ENCODE measurements at places on chromosomes 2 and 18.

DNA sequence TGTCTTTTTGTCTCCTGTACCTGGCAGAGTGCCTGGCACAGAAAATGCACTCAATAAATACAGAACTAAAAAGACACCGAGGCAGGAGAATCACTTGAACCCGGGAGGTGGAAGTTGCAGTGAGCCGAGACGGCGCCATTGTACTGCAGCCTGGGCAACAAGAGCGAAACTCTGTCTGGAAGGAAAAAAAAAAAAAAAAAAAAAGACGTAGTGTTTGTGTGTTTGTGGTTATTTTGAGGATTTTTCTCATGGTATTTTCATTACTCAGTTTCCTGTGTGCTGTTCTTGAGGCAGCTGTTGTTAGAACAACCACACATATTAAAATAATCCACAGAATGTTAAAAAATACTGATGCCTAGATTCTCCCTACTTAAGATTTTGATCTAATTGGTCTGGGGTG is 519.2 kb upstream of the SPHKAP start:
- ATAC-seq = no peak

GRCh38 chr2:126831234-126832005 is 67.3 kb upstream of the TEX51 start:
- no peak for ATAC-seq

DNA sequence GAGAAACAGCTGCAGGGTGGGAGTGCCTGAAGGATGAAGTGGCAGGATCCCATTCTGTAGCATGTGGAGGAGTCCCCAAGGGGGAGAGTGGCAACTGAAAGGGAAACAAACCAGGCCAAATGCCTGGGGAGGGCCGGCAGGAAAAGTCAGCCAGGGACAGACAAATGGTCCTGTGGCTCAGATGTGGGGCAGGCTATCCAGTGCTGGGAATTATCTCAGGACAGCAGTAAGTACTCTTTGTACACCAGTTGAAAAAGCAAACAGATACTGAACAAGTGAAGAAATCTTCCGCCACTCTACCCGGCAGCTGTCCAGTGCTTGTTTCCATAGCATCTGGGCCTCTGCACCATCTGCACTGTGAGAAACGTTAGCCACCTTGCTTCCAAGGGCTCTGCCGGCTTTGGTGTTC is 408.9 kb downstream of the LRATD1 start:
- no peak for ATAC-seq

DNA sequence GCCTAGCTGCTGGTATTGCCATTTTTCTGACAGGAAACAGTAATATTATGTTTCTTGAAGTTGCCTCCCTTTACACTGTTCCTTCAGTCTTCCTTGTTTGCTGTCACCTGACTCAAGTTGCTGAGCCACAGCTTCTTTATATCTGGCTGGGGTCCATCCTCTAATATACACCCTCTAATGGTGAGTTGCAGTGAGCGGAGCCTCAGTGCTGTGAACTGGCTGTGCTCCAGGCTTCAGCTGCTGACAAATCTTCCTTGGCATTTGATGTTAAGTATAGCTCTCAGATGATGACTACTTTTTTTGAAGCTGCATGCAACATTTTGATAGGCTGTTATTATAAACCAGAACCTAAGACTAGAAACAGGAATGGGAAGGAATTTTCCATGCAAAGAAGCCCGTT is 366.7 kb downstream of the NUP35 start:
- ATAC-seq = no peak

DNA sequence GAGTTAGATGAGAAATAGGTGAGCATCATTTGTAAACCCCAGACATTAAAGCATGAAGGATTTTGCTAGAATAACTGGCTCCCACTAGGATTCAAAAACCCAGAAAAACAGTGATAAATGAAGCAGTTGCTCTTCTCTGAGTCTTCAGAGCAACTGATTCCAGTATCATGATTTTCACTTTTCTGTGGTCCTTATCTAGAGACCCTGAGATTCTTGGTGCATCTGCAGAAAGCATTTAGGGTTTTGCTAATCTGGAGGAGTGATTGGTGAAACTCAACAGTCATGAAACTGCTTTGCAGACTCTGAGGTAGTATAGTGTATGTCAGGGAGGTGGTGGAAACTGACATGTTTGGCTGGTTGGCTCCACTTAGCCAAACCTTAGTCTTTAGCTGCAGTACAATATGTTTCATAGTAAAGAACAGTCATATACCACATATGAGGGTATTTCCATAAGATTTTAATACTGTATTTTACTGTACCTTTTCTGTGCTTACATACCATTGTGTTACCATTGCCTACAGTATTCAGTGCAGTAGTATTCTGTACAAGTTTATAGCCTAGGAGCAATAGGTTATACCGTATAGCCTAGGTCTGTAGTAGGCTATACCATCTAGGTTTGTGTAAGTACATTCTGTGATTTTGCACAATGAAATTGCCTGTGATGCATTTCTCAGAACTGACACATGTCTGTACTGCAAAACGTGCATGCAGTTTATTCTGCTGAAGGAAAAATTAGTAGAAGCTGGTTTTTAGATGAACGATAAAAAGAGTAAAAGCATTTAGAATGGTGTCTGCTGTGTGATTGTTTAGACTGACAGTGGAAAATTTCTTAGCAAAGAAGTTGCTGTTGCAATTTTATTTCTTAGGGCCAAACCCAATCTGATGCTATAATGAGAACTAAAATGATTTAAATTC is 23.8 kb downstream of the EML4 start:
- peak; percentile 94 for ATAC-seq

DNA sequence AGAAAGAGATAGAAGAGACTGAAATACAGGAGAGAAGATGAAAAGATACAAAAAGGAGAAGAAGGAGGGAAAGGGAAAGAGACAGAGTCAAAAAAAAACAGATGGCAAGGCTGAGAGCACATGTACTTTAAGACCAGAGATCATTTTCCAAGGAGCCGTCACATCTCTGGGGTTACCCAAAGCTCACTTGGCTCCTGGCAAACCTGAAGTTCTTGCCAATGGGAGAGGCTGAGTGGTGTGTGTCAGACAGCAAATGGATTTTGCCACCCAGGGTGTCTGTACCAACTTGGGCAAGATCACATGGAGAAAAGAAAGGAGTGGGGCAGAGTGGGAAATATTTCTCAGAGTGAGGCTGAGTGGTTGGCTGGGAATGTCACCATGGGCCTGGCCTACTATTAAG is 219.3 kb upstream of the TNP1 start:
- no peak for ATAC-seq

GRCh38 chr2:205857520-205858237 is 175.4 kb downstream of the NRP2 start:
- no peak for ATAC-seq

DNA sequence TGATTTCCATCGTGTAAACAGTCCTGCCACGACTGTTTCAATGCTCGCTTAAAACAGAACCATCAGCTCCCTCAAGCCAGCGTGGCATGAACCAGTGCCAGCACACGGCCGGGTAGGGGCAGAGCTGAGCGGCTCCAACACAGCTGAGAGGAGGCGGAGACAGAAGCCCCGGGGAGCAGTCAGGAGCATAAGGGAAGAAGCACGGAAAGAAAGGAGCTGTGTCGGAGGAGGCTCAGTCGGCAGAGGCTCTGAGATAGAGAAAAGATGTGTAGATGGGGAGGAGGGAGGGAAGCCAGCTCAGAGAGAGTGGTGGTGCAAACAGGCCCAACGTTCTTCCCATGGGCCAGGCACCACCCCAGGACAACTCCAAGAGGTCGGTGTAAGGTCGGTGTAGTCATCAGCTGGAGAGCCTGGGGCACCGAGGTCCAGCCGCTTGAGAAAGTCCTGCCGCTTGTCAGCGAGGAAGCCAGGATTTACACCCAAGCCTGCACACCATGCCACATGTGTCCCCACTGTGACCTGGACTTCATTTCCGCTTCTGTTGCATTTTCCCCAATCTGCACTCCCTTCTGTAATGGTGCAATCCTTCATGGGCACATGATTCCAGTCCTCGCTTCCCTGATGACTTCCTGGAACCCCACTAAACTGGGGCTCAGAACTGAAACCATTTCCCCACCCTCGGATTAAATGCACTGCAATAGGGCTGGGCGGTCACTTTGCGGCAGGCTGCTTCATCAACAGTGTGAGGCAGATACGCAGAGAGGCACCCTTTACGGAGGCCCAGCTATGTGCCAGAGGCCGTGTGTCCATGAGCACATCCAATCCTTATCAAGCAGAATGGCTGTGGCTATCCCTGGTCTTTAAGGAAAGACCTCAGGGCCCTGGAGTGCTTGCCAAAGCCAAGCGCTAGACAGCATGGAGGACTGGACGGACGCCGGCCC is 43.5 kb downstream of the CYP27C1 start:
- ATAC-seq = no peak

DNA sequence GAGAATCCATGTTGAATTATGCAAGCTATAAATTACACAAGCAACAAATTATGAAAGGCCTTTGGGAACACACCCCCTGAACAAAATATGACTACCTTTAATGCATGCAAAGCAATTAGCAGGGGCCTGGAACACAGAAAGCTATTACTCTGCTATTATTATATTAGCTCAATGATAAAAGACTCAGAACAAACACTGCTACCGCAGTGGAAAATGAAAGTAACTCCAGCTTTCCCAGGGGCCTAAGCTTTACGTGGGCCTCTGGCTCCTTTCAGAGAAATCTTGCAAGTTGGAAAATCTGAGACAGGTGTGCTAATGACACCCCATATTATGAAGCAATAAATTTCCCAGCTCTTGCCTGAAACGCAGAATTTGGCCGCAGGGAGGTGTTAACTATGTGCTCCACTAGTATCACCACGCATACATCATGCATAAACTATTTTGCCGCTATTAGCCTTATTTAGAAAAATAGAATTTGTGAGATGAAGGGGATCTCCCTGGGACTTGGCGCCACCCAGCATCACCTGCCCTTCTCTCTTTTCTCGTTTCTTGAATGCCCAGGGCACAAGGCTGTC is 321.6 kb upstream of the LYPD1 start:
- no peak for ATAC-seq

GRCh38 chr18:31420524-31420923 is 27.0 kb upstream of the DSG3 start:
- no peak for ATAC-seq

GRCh38 chr18:79804130-79804787 is 6.5 kb downstream of the KCNG2 start:
- ATAC-seq = no peak

DNA sequence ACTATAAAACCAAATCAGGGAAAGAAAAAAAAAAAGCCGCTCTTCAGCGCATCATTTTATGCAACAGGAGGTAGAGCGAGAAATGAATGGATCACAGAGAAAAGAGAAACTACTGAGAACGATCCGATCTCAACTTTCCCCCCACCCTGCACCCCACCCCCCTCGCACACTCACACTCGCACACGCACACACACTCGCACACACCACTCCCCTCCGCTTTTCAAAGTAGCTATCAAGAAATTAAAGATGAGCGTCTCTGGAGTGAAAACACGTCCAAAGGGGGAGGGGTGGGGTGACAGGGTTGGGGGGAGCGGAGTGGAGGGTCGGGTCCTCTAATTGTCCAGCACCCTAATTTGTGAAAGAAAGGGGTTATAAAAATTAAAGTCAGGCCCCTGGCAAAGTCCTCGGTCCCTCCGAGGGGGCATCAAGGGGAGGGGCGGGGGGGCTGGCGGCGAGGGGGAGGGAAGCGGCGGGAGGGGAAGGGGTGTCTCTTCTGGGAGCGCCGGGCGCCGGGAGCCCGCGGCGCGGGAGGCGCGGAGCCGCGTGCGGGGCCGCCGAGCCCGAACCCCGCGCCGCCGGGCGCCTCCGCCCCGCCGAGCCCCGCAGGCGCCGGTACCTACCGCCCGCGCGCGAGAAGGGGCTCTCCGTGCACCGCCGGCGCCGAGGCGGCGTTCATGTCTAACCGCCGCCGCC is 428 bp downstream of the TCF4 start:
- no peak for ATAC-seq

- no peak for ATAC-seq
These were observed 27.4 kb downstream of the PPP1CB start for GRCh38 chr2:28779001-28779400.

- no peak for ATAC-seq
These were observed 120.9 kb upstream of the SMIM21 start for GRCh38 chr18:75548353-75548905.

DNA sequence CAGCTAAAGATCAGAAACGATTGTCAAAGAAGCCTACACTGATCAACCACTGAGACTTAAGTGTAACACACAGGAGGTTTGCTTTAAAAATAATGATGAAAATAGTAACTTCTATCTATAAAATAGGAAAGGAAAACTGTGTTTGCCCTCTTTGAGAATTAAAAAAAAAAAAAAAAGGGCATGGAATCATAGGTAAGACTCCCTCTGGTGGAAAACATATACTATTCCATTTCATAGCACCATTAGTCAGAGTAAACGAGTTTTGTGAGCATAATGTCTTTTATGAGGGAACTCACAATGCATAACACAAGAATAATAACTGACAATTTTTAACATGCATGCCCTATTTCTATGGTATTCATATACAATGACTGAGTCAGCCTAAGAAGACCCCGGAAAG is 36.3 kb downstream of the SLC35F5 start:
- no peak for ATAC-seq

DNA sequence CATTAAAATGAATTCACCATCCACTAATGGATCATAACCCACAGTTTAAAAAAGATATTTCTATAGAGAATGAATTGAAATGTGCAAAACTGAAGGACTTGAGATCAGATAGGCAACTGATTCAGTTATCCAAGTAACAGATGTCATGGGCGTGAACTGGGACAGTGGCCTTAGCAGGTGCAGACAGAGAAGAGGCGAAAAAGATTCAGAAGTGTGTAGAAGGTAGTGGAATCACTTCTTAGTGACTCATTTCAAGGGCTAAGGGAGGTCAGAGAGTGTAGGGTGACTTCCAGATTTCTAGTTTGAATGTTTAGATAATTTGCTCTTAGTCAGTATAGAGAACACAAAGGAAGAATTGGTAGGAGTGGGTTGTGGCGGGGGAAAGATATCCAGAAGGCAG is 79.7 kb downstream of the EHBP1 start:
- ATAC-seq = peak; percentile 54

GRCh38 chr2:230068651-230069055 is at the start of gene SLC16A14:
SLC16A14 (minus strand) TSS chr2:230068924; CDS start chr2:230059352, 9,572 bp downstream.
- ATAC-seq = no peak

DNA sequence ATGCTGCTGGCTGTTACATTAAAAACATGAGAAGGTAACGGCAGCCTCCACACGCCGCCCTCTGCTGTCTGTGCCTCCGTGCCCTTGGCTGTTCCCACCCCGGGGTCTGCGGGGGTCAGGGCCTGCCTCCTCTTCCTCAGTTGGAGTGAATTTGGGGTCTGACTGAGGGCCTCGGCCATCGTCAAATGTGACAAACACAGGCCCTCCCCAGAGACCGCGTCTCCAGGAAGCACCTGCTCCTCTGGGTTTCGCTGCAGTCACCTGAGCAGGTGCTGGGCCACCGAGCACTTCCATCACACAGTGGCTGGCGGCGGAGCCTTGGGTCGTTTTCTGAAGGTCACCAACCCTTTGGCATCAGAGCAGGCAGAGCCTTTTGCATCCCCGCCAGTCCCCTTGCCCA is 70.9 kb downstream of the NFATC1 start:
- ATAC-seq = no peak

GRCh38 chr2:240573071-240573515 is 4.8 kb downstream of the RNPEPL1 start:
- no peak for ATAC-seq

GRCh38 chr2:204972606-204973336 is 427.5 kb downstream of the PARD3B start:
- ATAC-seq = no peak
